ENCODE measurements at places on chromosomes 7 and 10.

- no peaks in the 10 kb centered on the region for H3K27me3 ChIP-seq
- H3K36me3 ChIP-seq, result no peaks in the 10 kb centered on the region
- no peaks in the 10 kb centered on the region for H3K4me1 ChIP-seq
- H3K27ac ChIP-seq, result no peak overlapping the region
- no peak overlapping the region for H3K4me3 ChIP-seq
These were observed 84.4 kb downstream of the LHPP start for GRCh38 chr10:124546055-124546369.

DNA sequence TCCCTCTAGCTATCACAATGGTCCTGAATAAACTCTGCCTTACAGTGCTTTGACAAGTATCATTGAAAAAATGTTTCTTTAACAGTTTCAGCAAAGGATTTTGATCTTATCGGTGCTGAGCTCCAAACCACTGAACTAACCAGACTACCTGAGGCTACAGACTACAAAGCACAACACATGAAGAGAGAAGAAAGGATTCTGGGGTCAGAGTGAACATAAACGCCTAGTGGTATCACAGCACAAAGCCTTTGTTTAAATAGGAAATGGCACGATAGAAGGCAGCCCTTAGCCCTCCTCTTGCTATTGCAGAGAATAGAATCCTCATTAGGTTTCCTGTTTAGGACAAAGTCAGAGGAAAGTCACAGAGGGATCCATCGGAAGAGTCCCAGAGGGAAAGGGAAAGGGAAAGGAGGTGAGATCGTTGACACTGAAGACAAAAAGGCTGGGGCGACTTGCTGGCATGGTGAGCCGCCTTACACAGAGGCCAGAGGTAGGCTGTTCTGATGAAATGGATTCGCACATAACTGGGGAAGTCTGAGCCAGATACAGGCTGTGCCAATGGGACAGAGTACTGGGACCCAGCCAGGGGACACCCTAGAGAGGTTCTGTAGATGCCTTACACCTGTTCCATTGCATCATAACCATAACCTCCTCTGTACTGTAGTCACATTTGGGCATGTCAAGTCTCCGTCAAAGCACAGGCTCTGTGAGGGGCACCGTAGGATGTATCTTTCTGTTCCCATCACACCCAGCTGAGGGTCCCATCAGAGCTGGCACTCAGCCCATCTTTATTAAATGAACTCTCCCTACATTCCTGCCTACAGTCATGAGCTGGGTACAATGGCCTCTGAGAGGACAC is 71.5 kb downstream of the XPNPEP1 start:
- no peaks in the 10 kb centered on the region for H3K36me3 ChIP-seq
- no peak for DNase-seq
- H3K4me1 ChIP-seq, result no peaks in the 10 kb centered on the region
- no peak overlapping the region for H3K4me3 ChIP-seq

DNA sequence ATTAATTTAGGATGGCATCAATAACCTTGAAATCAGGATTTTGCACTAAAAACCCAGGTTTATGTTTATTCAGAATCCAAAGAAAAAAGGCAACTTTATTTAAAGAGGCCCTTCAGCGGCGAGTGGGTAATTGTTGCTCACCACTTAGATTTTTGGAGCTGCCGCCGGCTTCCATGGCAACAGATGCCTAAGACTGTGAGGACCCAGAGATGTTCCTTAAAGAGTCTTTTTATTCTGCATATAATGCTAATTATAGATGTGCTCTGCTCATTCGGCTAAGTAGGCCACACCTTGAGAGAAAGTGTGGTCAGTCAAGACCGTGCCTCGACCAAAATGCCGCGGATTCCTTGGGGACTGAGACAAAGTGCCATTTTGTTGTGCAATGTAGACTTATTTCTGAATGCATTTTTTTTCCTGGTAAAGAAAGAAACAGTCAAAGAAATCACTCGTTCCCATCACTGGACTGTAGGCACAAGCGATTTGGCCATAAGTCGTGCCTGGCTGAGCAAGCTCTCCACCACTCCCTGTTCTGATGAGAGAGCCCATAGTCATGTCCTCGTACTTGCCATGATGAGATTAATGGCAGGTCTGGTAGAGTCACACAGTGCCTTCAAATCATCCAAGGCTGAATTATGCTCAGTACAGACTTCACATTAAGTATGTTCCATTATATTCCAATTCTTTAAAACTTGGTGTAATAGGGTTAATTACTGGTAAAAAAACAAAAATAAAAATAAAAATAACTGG is 21.4 kb upstream of the MGMT start:
- H3K4me3 ChIP-seq, result no peak overlapping the region
- no peak overlapping the region for H3K27ac ChIP-seq
- no peak for DNase-seq
- no peaks in the 10 kb centered on the region for H3K36me3 ChIP-seq

DNA sequence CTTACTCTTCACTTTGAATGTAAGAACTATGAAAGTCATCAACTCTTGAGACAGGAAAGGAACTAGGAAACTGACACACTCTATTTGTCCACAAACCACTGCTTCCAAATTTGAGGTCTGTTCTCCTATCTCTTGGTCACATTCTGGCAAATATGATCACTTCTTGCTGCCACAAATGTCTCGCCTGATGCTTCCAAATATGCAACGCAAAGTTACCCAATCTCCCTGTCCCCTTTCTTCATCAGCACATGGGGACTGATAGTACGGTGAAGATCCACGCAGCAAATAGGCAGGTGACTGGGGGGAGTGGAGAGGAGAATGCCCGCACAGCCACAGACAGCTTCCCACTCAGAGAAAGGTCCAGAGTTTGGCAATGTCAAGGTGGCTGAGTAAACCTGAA is 92.6 kb upstream of the TCF7L2 start:
- no peak overlapping the region for H3K4me3 ChIP-seq
- H3K4me1 ChIP-seq, result peaks cover 2% of the 10 kb centered on the region
- no peak for DNase-seq
- no peaks in the 10 kb centered on the region for H3K27me3 ChIP-seq

DNA sequence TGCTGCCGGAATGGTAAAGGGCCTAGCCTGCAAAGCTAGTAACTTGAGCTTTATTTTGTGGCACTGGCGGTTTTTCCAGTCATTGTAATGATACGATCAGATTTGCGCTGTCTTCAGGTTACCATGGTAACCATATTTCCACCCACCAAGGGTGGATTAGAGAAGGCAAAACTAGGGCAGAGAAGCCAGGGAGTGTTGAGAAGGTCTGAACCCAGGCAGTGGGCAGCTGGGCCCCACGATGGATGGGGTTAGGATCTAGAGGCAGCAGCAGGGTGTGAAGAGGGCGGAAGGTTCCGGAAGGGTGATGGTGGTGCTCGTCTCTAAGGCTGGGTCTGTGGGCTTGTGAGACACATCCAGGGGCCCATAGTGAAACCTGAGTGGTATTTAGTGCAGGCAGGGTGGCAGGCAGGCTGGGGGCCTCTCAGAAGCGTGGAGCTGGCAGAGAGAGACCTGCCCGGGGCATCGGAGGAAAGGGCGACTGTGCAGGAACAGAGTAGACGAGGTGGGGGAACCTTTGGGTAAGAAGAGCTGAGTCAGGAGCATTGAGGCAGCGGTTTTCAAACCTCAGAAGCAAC is 87.9 kb upstream of the GTF2I start:
- H3K36me3 ChIP-seq, result no peaks in the 10 kb centered on the region
- no peaks in the 10 kb centered on the region for H3K27me3 ChIP-seq
- H3K4me1 ChIP-seq, result peaks cover 6% of the 10 kb centered on the region
- no peak overlapping the region for H3K4me3 ChIP-seq
- no peak for DNase-seq

GRCh38 chr7:43112941-43113621 is 634 bp downstream of the HECW1 start:
- H3K36me3 ChIP-seq, result no peaks in the 10 kb centered on the region
- peaks cover 13% of the 10 kb centered on the region for H3K27me3 ChIP-seq
- no peak overlapping the region for H3K27ac ChIP-seq
- peak overlapping the region; percentile 29 for H3K4me3 ChIP-seq
- H3K4me1 ChIP-seq, result no peaks in the 10 kb centered on the region

DNA sequence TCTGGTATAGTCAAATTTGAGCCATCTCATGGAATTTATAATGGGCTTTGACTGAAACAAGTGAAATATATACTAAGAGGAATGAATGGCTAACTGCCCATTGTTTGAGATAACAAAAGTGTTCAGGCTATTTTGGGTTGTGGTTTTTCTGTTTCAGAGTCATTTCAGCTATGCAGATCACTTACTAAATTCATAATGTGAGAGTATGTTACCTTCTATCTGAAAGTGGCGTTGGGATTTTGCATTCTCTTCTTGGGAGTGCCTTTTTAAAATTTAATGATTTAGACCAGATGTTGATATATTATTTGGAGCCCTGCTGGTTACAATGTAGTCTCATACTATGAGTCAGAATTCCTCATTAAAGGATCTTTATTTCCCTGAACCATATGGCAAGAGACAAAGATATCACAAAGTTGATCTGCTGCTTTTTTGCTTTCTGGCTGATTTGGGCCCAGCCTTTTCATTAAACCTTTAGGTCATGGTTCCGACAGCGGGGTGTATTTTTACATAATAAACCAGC is 10.4 kb downstream of the VCL start:
- no peak overlapping the region for H3K4me3 ChIP-seq
- no peak overlapping the region for H3K27ac ChIP-seq
- H3K27me3 ChIP-seq, result no peaks in the 10 kb centered on the region
- no peaks in the 10 kb centered on the region for H3K36me3 ChIP-seq
- peaks cover 6% of the 10 kb centered on the region for H3K4me1 ChIP-seq
- no peak for DNase-seq

DNA sequence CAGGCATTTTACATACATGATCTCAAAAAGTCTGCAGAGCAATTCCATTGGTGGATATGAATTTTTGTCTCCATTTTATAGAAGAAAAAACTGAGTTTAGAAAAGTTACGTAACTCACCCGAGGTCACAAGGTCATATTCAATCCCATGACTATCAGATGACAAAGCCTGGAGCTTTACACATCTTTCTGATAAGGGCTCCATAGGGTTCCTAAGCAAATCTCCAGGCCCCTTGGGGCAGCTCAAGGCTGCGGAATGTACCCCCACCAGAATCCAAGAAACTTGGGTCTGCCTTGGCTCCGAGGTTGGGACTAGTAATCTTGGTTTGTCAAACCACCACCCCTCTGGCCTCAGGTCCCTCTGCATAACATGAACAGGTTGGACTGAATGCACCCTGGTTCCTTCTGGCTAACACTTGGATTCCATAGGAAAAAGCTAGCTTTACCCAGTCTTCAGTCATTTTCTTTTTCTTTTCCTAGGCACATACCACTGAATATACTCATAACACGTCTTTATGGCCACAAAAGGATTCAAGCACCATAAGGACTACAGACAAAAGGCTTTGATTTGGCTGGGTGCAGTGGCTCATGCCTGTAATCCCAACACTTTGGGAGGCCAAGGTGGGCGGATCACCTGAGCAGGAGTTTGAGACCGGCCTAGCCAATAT is 55.5 kb downstream of the PIP4K2A start:
- H3K27me3 ChIP-seq, result no peaks in the 10 kb centered on the region
- peaks cover 4% of the 10 kb centered on the region for H3K4me1 ChIP-seq
- no peak overlapping the region for H3K4me3 ChIP-seq
- no peak for DNase-seq
- no peak overlapping the region for H3K27ac ChIP-seq

DNA sequence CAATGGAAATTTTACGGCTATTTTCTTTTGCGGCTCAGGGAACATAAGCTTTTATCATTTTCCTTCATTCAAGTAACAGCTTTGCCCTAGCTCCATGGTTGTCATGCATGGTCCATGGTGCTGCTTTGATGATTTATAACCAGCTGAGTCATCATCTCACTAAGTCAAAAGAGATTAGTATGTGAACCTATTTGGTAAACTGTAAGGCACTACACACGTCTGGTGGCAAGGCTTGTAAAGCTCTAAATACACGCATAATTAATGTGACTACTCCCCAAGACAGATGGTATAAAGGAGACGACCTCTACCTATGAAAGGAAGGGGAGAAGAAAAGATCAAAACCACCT is 340.2 kb downstream of the KCNMA1 start:
- no peak for DNase-seq
- H3K27me3 ChIP-seq, result no peaks in the 10 kb centered on the region
- no peaks in the 10 kb centered on the region for H3K36me3 ChIP-seq
- H3K27ac ChIP-seq, result peak overlapping the region; percentile 77
- peaks cover 14% of the 10 kb centered on the region for H3K4me1 ChIP-seq

- no peak for DNase-seq
- no peak overlapping the region for H3K4me3 ChIP-seq
- no peak overlapping the region for H3K27ac ChIP-seq
- H3K36me3 ChIP-seq, result no peaks in the 10 kb centered on the region
These were observed 17.9 kb downstream of the PARD3 start for GRCh38 chr10:34797155-34797554.

DNA sequence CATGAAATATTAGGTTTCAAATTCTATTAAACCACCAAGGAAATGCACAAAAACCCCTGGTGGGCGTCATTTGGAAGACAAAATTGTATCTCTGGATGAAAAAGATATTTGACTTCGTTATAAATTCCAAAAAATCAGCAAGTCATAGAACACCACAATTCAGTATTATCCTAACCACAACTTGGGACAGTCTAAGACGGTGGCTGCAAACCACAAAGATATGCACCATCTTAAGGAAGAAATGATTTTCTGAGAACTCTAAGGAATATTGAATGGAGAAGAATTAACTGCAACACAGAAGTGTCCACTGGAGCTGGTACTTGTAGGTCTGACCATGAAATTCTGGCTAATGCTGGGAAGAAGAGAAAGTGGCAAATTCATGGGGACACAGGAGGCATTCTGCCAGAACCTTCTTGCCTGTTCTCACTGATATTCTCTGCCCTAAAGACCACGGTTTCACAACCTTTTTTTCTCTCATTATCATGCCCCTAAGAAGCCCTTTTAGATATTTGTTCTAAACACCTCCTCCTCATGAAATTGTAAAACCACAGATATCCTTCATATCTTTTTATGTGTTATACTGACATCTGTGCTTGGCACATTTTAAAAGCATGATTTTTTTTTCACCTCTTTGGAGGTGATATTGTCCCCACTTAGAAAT is 92.9 kb downstream of the SFMBT2 start:
- no peak overlapping the region for H3K27ac ChIP-seq
- H3K4me3 ChIP-seq, result no peak overlapping the region
- no peaks in the 10 kb centered on the region for H3K4me1 ChIP-seq
- no peaks in the 10 kb centered on the region for H3K27me3 ChIP-seq

DNA sequence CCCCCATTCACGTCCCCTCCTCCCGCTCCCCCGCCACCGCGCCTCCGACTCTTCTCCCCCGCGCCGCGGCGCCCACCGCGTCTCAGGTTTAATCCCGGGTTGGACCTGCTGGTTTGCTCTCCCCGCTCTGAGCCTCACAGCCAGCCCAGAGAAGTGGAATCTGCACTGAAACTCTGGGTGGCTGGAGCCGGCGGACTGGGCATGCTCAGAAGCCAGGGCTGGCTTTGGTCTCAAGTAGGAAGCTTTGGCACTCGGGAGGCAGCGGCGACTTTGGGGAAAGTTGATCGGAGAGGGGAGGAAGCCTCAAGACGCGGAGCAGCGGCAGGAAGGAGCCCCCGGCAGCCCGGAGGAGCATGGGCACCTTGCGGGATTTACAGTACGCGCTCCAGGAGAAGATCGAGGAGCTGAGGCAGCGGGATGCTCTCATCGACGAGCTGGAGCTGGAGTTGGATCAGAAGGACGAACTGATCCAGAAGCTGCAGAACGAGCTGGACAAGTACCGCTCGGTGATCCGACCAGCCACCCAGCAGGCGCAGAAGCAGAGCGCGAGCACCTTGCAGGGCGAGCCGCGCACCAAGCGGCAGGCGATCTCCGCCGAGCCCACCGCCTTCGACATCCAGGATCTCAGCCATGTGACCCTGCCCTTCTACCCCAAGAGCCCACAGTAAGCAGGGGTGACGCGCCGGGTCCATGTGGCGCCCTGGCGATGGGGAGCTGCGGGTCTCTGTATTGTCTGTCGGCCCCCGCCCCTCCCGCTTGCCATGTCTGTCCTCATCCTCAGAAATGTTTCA is at the start of gene PRKG1:
TSS of gene PRKG1 (plus strand) at position 250 of the 791 bp plus-strand sequence.
- peak within 1 kb of the TSS; percentile 61 for H3K27ac ChIP-seq
- peak; percentile 38 for DNase-seq
- H3K36me3 ChIP-seq, result no peaks in the 10 kb centered on the region
- peak within 1 kb of the TSS; percentile 61 for H3K4me3 ChIP-seq

Data from liver (tissue), 10 donors.